ENCODE measurements at places on chromosomes 11 and 22.

GRCh38 chr22:49076300-49077035 is 751.2 kb downstream of the BRD1 start:
- DNase-seq: no peak

GRCh38 chr11:9550191-9550628 is 23.3 kb upstream of the WEE1 start:
- peak; percentile 28 for DNase-seq

- DNase-seq: no peak
Observed at GRCh38 chr11:44474702-44475101, 90.8 kb upstream of the CD82 start.

- no peak for DNase-seq
Observed at GRCh38 chr22:24883432-24883831, 63.1 kb downstream of the LHFPL7 start.

GRCh38 chr11:84211896-84212295 is 925.7 kb upstream of the CCDC90B start:
- DNase-seq: no peak

DNA sequence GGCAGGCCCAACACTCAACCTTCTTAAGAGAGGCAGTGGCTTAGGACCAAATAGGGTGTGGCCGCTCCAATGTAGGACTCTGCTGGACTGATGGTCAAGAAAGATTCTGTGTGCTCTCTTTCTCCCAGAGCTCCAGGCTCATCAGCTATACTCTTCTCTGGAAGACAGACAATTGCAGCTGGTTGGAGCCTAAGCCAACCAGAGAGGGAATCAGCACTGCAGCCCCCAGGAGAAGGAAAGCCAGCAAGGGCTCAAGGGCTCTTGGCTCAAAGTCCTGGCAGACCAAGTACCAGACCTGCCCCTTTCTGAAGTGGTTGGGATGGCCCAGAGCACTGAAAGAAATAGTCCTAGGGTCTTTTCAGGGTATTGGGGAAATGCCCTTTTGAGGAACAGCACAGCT is 1077.3 kb downstream of the NTM start:
- DNase-seq: no peak

Measured in activated CD4-positive, alpha-beta T cell treated with anti-CD3 and anti-CD28 coated beads, Interleukin-2, amount 10 ng/mL, durations not matched to agents 24 days and 14 days (primary cell).